ENCODE measurements at places on chromosomes 4 and X. TPM values are rescaled to one million over a fixed set of nuclear protein-coding genes. Genes with fewer than 3 reads are reported as not detected.

The MAGEE2 gene
- not detected for total RNA-seq

DNA sequence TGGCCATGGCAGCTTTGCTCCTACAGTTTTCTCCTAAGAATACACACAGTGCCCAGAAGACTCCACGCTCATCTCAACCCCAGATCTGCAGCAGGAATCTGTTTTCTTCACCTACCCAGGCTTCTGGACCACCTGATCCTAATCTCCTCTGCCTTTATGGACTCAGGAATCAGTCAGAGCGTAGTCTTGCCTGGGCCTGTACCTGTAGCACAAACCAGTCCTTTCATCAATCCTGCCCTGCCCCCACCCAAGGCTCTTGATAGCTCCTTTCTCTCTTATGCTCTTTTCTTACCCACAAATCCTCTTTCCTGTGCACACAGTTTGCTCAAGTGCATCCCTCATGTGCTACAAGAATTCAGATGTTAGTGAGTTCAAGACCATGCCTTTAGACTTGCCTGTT, 89.7 kb downstream of the ZNF718 start:
- no peak for DNase-seq

GRCh38 chr4:113222471-113222870, 173.0 kb downstream of the ANK2 start:
- DNase-seq = no peak

DNA sequence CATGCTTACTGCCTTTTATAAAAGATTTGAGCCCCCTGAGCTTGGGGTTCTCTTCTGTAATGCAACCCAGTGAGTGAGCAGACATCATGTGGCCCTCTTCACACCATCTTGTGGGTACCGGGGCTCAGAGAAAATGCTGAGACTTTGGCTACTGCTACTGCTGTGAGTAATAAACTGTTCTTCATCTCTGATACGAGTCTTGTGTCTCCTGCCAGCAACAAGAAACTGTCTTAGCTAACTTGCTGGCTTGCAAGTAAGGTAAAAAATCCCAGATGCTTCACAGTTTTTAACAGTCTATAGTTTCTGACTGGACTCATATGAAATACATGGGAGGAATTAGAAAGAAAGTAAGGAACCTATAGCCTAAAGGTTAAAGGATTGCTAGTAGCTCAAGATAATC, 148.3 kb downstream of the GPC3 start:
- DNase-seq = no peak

- DNase-seq = no peak
These were observed 518.8 kb upstream of the FTHL17 start for GRCh38 chrX:31590581-31591114.

DNA sequence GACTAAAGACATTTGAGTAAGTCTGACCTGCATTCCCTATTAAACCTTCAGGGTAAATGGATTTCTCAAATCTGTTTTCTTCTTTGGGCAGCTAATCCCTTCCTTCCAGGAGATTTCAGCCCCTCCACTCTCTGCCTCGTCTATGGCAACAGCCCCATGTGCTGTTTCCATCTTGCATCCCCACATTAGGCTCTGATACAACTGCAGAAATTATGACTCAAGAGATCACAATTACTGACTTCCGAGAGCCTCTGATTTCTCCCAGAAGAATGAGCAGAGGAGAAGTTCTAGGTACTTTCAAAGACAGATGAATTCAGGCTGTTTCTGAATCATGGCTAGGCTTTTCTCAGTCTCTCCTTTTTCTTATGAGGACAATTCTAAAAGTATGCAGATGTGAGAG, 38.7 kb downstream of the RAI2 start:
- DNase-seq = no peak
